ENCODE measurements at places on chromosomes 16 and 17.

GRCh38 chr16:67673712-67674580 is 7.3 kb downstream of the C16orf86 start:
- no peak for DNase-seq

DNA sequence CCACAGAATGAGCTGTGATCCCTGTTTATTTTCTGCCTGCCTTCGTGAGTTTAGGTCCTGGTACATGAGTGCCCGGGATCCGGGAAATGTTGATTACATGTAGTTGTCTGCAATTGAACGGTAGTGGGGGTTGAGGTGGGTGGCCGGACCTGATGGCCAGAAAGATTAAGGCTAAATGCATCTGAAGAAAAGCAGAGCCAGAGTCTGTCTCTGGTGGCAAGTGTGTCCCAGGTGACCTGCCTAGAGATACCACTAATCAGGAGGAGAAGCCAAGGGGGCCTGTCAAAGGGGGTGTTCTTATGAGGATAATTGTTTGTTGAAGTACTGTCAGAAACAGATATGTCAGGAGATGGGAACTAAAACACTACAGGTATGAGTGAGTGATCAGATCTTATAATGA is 154.0 kb upstream of the ASIC2 start:
- DNase-seq, result no peak

GRCh38 chr17:38579934-38580333 is 25.8 kb downstream of the SRCIN1 start:
- no peak for DNase-seq

DNA sequence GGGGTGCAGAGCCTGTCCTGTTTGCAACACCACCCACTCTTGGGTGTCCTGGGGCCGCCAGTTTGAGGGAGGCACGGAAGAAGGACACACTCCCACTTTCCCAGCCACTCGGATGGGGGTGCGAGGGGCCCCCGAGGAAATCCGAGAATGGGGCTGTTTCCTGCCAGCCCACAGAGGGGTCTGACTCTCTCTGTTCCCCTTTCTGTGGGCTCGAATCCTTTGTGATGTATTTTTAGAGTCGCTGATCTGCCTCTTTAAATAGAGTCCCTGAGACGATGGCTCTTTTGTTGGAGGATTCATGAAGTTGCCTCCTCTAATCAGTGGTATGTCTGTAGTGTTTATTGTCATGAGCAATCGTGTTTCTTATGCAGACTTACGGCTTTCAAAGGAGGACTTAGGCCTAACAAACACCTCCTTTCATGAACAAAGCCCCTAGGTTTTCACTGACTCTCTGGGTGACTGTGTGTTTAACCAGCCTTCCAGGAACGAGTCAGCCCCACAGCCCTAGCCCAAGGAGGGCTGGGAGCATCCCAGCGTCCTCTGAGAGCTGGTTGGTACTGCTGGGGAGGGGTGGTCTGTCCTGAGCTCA is 29.1 kb downstream of the CIBAR2 start:
- DNase-seq, result no peak

DNA sequence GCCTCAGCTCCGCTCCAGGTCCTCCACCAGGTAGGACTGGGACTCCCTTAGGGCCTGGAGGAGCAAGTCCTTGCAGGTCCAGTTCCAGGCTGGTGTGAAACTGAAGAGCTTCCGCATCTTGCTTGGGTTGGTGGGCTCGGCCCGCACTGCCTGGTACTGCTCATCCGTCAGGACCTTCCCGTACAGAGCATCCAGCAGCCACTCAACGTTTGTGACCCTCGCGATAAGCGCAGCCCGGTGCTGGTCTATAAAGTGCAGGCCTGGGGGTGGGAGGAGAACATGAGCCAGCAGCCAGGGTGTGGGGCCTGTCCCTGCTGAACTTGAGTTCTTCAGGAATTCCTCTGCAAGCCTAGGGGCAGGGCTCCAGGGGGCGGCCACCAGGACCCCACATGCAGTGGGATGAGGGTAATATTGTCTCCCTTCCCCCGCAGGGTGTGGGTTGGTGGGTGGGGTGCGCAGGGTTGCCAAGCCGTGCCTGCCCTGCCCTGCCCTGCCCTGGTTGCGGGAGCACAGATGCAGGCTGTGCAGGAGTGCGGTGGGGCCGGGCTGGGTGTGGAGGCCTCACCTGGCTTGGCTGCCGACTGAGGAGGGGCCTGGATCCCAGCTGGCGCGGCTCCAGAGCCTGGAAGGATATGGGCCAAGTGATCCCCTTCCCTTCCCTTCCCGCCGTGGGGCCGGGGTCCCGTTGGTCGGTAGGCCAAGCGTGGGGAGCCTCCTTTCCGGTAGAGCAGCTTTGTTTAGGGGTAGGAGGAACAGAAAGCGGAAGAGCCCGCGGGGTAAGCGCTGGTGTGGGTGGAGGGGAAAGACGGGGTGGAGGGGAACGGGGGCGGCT is 762 bp downstream of the PYCARD start:
- DNase-seq, result peak; percentile 86

DNA sequence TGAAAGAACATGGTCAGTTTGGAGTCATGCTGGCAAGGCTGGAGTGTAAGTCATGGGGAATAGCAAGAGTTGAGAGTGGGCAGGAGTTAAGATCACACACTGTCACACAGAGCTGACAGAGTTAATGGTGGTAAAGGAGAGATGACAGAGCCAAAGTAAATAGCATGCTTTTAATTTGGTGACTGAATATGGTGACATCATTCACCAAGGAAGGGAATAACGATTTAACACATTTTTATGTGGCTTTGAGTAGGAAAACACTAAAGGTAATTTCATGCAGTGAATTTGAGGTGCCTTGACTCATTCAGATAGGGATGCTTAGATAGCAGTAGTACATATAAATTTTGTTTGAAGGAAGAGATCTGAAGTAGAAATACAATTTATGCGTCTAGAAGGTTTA is 42.1 kb downstream of the SYNRG start:
- no peak for DNase-seq

GRCh38 chr16:86195863-86196630 is 297.1 kb downstream of the IRF8 start:
- no peak for DNase-seq

DNA sequence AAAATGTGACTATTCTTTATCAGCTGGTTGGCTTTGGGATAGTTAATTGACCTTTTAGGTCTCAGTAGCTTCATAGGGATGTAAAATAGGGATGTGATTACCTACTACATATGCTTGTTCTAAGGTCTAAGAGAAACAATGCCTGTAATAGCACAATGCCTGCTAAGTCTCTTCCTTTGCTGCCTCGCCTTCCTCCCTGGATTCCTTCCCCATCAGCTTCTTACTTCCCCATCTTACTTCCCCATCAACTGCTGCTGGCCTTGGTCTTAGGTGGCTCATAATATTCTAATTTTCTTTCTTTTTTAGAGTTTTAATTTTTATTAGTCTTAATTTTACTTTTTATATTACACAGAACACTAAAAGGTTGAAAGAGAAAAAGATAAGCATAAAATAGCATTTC is 59.2 kb upstream of the GOT2 start:
- no peak for DNase-seq

DNA sequence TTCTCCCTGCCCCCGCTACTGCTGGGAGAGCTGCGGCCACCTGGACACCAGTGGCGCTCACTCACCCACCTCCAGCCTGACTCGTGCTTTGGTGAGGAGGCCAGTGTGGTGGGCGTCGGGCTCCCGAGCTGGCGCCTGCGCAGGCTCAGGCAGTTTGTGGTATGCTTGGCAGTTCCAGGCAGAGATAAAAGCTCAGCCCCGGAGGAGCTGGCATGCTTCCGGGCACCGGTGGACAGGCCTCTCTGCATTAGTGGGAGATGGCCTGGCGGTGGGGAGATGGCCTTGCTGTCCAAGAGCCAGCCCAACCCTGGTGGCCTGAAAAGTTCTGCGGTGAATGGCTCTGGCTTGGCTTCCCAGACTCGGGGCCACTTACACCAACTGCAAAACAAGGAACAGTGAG is 4.1 kb downstream of the ADGRG1 start:
- no peak for DNase-seq

DNA sequence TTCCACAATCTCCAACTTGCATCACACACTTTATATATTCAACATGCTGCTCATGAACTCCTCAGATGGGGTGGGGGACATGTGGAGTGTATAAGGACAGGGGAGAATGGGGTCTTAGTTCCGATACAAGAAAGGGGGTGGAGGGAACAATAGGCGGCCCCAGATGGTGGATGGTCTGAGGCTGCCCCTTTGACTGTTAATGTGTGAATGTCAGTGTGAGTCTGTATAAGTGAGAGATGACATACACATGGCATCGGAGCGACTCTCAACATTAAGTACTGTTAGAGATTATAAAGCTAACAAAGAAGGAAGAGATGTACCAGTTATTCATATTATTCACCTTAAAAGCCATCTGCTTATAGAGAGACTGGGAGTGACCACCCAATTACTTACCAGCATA is 193.1 kb downstream of the AXIN2 start:
- no peak for DNase-seq

DNA sequence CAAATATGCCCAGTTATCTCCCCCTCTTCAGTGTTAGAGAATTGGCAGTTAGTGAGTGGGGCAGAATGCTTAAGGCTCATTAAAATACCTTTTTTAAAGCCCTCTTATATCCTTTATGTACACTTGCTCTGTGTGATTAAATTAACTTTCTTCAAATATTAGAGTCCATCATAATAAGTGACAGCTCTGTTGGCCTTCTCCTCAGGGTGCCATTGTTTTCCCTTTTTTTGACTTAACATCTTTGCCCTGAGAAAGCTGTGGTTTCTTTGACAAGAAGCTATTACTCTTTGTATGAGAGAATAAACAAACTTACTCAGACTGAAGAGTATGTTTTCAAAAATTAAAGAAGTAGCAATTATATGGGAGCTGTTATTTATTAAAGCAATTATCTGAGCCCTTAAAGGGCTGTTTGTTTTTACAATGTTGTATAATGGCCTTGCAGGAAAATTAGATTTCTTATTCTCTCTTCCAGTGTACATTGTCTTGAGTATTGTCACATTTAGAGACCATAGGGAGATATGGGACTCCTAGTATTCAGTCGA is 13.4 kb downstream of the RBBP6 start:
- DNase-seq, result no peak

- no peak for DNase-seq
Observed at GRCh38 chr17:64622931-64623654, 39.0 kb downstream of the SMURF2 start.

GRCh38 chr17:59178266-59178985 is 22.9 kb downstream of the PRR11 start:
- DNase-seq, result no peak

DNA sequence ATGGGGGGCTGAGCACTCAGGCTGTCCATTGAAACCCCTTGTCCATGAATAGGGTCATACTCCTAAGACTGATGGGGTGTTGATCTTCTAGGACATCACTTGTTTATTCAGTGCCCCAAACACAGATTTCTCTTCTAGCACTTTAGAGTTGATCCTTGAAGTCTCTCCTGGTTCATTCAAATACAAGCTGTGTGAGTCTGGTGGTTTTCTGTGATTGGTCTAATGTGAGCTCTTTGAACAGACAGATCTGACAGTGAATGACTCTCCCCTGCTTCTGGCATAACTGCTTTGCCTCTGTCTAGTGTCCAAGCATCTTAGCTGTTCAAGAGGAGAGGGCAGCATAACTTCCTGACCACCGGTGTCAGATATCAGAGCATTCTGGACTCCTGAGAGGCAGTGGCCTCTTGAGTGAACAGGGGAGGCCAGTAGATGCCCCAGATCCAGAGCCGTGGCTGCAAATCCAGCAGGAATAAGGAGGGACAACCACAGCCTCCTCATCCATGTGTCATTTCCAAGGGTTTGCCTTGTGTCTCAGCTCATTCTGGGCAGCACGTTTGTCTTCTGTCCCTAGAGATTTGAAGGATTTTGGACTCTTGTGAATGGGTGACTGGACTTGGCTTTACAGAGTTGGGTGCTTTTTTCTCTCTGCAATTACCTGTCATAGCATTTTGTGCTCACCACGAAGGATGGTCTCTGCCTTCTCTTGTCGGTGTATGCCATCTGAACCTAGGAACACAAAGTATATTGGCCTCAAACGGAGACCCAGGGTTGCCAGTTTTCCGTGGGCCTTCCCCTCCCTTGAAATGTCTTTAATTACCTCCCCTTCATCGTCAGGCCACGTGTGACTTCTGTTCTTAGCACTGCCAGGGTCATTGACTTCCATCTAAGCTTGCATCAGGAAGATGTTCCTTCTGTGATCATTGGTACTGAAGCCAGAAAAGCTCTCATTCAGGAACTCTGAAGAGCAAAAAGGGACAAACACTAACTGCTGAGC is 13.9 kb upstream of the CLEC18C start:
- DNase-seq, result no peak

- DNase-seq, result no peak
Observed at GRCh38 chr16:50502616-50503011, 45.6 kb upstream of the NKD1 start.

- no peak for DNase-seq
Observed at GRCh38 chr17:8693328-8693727, 51.3 kb downstream of the CCDC42 start.

GRCh38 chr16:81621496-81621895 is 157.6 kb upstream of the PLCG2 start:
- no peak for DNase-seq

DNA sequence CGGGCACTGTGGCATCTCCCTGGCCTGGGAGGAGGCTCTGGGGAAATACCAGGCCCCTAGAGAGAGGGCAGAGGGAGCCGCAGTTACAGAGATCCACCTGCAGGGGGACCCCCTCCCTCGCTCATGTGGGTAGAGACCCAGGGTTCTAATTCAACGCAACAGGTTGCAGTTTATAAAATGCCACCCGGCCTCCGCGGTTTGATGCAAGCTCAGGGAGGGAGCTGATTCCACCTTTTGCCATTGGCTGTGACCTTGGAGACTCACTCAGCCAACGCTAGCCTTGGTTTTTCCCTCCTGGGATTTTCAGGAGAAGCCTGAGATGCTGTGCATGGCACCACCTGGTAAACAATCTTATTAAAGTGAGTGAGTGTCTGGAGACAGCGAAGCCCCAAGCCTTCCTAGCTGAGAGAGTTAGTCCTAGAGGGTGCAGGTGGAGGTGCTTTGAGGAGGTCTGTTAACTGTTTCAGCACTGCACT is 12.1 kb downstream of the TTLL6 start:
- DNase-seq, result peak; percentile 79

GRCh38 chr16:86498155-86498670 is 12.1 kb upstream of the FOXF1 start:
- no peak for DNase-seq

DNA sequence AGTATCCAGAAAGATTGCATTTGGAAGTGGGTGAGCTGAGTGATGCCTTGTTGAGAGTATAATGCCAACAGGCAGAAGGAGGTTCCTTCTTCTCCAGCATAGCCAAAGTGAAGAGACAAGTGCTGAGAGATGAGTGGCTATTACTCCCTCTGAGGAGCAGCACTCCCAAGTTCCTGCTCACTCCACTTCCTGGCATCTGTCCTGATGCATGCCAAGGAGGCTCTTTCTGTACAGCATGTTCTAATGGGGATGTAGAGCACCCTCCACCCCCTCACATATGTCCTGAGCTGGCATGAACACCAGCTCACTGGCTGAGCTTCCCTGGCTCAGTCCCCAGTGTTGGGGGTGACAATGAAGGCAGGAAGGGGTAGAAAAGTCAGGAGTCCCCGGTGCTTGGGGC is 44.2 kb upstream of the DNAH9 start:
- DNase-seq, result no peak

GRCh38 chr17:5950878-5951277 is 119.3 kb upstream of the WSCD1 start:
- DNase-seq, result no peak

- DNase-seq, result no peak
Observed at GRCh38 chr17:17822189-17822588, 14.6 kb downstream of the SREBF1 start.
